ENCODE measurements at places on chromosomes 2 and 18.
A peak's percentile ranks its signal among the peaks of the same experiment; 100 is the strongest.

- DNase-seq = no peak
Measured at GRCh38 chr18:51739044-51739666, 541.7 kb upstream of the MEX3C start.

DNA sequence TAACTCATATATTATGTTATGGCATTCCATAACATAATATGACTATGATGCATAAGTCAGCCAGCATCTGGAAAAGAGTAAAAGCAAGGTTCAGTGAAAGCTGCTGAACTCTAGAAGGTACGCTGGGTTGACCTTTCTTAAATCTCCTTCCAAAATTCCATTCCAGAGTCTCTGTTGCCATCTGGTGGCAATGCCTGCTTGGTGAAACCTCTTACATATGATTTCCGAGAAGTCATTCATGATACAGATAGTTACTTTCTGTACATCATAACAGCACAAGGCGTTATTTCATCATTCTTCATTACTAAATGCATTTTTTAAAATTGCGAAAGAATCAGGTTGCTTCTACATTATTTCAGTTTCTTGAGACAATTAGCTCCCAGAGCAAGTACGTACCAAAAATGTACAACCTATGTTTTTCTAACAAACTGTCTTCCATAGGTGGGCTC lies 7.0 kb upstream of the EPG5 start:
- peak; percentile 67 for DNase-seq

DNA sequence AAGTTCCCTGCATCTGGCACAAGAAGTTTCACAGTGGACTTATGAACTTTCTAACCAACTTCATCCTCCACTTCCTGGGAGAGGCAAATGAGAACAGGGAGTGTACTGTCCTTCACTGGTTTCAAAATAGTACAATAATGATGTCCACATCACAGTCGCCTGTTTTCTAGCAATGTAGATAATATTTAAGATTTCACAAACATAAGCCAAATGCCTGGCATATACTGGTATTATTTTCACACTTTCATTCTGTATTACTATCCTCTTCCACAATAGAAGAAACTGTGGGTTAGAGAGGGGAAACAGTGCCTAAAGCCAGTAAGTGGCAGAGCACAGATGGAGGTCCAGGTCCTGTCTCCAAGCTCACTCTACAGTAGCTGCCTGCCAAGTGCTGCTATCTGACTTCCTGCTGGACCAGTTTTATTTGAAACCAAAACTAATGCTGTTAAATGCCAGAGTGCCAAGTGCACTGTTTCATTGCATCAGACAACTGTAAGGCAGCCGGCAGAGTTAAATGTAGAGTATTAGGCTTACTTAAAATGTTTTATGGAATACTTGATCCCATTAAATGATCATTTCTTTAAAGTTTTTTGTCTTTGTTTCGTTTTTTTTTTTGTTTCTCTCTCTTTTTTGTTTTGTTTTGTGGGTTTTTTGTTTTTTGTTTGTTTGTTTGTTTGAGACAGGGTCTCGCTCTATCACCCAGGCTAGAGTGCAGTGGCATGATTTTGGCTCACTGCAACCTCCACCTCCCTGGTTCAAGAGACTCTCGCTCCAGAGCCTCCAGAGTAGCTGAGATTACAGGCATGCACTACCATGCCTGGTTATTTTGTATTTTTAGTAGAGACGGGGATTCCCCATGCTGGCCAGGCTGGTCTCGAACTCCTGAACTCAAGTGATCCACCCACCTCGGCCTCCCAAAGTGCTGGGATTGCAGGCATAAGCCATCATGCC lies 15.1 kb downstream of the COBLL1 start:
- DNase-seq = peak; percentile 84

DNA sequence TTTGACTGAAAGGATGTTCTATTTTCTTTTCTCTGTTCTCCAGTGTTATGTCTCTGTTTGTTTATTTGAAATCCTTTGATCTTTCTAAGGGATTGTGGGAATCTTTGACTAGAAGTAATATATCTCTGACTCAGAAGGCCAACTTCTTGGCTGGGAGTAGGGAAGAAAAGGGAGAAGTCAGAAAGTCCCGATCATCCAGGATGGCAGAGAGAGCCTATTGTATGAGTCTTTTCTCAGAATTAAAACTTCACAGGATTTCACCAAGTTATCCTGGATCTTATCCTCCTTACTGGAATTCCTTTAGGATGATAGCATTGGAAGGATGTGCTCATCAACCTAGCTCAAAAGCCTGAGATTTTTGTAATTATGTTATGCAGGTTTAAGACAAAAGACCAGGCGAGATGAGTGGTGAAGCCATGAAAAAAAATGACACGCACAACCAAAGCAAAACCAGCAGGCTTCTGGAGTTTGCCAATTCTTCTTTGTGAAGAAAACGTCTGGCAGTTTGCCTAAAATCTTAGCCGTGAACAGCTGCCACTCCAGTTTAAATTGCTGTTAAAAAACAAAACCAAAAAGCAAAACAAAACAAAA lies 383.6 kb upstream of the SMIM21 start:
- DNase-seq = no peak

GRCh38 chr2:224948859-224949258 lies 93.4 kb downstream of the DOCK10 start:
- no peak for DNase-seq

DNA sequence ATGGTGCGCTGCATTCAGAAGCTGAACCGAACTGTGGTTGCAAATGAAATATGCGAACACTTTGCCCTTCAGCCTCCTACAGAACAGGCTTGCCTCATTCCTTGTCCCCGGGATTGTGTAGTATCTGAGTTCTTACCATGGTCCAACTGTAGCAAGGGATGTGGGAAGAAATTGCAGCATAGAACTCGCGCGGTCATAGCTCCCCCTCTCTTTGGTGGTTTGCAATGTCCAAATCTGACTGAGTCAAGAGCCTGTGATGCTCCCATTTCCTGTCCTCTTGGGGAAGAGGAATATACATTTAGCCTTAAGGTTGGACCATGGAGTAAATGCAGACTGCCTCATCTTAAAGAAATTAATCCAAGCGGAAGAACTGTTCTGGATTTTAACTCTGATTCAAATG lies 291.4 kb downstream of the THSD7B start:
- no peak for DNase-seq

GRCh38 chr18:52824126-52824525 lies 484.1 kb downstream of the DCC start:
- DNase-seq = no peak

DNA sequence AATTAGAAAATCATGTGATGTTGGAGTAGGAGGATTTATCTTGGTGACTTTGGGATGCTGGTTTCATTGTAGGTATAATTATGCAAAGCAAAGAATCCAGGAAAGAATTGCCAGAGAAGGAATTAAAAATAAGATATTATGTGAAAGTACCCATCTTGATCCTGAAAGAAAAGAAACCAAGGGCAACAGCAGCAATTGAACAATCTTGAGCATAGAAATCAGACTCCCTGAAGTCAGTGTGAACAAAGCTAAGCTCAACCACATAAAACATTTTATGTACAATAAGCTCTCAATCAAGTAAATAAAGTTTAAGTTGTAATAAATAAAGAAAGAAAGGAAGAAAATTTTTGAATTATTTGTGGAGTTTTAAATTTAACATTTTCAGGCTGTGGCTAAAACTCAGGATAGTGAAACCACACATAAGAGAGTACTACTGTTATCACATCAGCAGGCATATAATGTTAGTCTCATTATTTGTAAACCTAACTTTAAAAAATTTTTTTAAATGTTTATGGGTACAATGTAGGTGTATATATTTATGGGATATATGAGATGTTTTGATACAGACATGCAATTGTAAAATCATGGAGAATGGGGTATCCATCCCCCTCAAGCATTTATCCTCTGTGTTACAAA lies 32.8 kb upstream of the GPR55 start:
- no peak for DNase-seq

- DNase-seq = no peak
Measured at GRCh38 chr2:185279999-185280398, 458.6 kb upstream of the FSIP2 start.

- no peak for DNase-seq
Measured at GRCh38 chr2:200746301-200746700, 65.4 kb upstream of the BZW1 start.

GRCh38 chr18:23977103-23977502 lies 37.5 kb upstream of the TTC39C start:
- DNase-seq = no peak

DNA sequence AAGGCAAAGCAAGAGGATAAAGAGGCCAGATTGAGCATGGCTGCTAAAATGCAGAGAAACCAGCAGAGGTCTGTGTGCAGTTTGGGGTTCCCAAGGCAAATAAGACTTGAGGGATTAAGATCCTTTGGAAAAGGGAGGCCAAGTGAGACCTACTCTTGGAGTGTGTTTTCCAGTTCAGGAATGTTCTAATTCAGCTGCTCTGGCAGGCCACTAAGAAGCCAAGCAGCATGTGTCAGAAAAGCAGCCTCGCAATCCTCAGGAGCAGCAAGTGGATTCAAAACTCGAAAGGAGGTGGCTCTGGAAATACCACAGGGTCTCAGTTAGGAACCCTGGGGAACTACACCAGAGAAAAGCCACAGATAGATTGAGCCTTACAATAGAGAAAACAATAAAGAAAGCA lies 569.2 kb downstream of the METTL4 start:
- DNase-seq = no peak

GRCh38 chr2:217922101-217923006 lies 80.4 kb downstream of the TNS1 start:
- peak; percentile 58 for DNase-seq

DNA sequence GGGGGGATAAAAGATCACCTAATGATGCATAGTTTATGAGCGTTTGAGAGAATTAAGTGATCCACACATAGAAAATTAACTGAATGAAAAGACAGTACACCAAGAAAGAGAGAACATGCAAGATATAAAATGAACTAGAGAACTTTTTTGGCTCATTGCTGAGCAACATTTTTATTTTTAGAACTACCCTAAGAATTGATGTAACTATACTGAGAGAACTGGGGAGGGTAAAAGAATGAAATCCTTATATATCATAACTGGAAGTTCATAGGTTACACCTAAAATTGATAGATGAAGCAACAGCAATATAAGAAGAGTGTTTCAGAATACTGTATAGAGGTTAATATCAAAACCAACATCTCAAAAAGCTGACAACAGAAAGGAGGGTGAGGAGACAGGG lies 55.6 kb downstream of the USP34 start:
- DNase-seq = no peak

DNA sequence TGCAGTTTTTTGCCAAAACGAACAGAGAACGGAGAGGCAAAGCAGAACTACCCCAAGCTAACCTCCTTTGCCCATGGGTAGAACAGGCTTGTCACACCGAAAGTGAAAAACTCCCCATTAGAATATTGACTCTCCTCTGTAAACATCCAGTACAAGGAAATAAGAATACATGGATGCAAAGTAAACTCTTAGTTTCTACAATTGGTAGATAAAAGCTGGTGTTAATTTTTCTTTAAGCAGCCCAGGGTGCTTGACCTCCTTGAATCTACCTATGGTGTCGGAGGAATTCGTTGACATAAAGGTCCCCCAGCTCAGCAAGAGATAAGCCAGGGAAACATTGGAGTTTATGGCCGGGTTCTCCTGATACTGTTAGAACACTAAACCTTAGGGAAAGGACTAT lies 48.4 kb upstream of the DSG1 start:
- no peak for DNase-seq

DNA sequence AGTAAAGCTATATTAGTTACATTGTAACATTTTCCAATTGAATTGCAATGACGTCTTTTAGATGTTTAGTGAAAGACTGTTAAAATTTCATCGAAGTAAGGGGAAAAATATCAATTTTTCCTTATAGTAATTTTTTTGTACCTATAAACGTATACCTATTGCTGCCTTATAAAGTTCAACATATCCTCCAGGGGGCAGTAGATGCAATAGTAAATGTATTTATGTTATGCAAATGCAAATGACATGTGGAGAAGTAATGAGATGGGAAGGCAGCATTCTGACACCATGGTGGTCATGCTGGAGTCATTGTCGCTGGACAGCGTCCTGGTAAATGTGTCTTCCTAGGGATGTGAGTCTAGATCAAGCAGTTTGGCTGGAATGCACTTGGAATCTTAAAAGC lies 38.7 kb downstream of the MSTN start:
- no peak for DNase-seq

Data from body of pancreas (tissue), 4 donors.